ENCODE measurements at places on chromosomes 2 and 18.
A peak's percentile ranks its signal among the peaks of the same experiment; 100 is the strongest.

GRCh38 chr18:61738042-61738441 lies 154.8 kb downstream of the RNF152 start:
- no peak for DNase-seq

GRCh38 chr2:4618630-4619228 lies 915.4 kb downstream of the DCDC2C start:
- DNase-seq, result no peak

GRCh38 chr2:215260097-215260677 lies 51.7 kb upstream of the ATIC start:
- DNase-seq, result no peak

DNA sequence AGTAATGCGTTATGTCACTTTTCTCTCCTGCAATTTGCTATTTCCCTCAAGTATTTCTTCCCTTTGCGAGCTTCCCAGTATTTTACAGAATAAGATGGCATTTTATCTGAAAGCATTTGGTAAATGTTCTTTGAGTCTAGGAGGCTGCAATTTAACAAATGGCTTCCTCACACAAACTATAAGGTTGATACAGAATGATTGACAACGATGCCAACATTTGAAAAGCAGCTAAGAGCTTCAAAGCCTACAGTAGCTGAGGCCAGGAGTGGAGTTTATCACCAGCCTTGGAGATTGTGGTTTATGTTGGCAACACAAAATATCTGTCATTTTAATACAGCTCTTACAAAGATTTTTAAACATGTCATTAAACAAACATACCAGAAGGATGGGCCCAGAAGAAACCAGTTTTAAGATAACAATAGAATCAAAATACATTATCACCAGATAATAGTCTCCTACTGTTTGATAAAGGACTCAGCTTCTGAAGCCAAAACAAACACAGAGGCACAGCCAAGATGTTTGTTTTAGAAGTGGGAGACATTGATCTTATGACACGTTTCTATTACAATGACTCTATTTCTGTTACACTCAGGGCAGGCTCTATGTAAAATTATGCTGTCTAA lies 711.4 kb upstream of the ACVR2A start:
- no peak for DNase-seq

DNA sequence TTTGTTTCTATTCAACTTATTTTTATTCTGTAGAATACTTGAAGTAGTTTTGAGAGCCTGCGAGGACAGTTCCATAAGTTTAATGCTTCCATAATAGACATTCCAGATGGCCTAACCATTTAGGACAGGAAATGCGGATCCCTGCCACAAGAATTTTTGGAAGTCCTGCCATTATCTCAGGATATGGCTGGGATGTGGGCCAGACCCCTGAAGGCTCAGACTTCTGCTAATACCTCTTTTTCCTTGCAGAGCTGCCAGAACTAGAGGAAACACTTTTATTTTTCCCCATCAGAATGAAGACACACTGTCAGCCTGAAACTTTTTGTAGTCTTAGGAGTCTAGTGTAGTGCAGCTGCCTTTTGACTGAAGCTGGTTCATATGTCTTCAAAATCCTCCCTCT lies 806.5 kb downstream of the TDRD15 start:
- DNase-seq, result peak; percentile 42

DNA sequence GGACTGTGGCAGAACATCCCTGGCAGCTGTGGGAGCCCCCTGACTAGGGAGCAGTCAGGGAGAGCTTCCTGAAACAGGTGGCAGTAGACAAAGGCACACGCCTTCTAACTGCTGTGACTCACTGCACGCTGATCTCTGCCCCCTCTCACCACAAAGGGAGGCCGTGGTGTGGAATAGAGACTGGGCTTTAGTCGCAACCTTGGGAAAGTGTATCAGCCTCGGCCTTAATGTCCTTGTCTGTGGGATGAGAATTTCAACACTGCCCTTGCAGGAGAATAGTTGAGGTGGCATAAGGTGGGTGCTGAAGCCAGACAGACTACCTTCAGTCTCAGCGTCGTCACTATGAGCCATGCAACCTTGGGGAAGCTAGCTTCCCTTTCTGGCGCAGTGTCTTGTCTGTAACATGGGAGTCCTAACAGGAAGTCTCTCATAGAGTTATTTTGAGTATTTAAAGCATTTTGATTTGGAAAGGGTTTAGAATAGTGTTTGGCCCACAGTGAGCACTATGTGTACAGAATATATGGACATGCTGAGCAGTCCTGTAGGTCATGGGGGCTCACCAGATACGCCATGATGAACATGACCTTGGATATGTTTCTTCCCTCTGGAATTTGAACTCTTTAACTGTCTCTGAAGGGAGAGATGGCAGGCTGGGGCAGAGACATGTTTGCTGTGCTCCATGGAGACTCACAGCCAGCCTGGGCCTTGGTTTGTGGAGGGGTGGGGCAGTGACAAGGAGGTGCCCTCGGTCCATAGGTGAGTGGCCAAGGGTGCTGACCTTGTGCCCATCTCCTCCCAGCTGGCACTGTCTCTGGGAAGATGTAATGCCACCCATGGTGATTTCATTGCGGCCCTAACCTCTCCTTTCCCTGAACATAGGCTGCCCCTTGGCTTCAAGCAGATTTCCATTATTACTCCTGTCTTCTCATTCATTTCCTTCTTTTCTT lies 29.5 kb upstream of the SMAD7 start:
- peak; percentile 64 for DNase-seq

DNA sequence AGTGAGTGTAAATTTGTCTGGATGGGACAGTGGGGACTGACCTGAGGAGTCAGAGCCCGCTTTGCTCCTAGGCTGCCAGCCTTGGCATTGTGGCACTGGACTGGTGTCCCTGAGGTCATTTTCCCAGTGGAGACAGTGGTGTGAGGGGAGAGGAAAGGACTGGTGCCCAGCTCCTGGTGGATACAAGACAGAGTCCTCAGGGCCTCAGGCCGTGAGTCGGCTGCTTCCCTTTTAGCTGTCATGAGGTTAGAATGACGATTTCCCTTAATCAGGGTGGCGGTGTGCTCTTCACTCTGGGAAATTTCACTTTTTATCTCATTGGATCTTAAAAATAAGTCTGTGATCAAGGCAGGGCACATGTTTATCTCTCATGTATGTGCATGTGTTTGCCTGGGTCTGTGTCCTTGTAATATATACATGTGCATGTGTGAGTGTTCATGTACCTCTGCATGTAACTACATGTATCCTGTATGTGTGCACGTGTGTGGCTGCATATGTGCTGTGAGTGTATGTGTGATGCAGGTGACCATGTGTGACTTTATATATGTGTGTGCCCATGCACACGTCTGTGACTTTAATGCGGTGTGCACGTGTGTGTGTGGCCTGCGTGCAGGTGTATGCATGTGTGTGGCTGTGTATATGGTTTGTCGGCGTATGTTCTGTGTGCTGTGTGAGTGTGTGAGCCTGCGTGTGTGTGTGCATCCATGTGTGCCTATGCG lies 55.7 kb downstream of the GLI2 start:
- DNase-seq, result no peak

DNA sequence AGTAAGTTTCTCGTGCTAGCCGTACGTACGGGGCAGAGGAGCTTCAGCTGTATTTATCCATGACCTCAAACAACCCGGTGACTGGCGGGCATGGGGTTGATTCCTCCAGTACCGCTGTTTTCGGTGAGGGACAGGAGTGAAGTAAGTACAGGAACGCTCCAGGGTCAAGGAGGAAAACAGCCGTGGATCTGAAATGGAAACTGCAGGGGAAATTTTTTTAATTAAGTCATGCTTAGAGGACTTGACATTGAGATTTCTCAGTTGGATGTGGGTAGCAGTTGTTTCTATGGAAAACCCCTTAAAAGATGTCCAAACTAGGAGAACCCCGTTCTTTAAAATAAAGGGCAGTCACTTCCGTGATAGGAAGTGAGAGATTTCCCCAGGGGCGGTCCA lies 1.2 kb downstream of the RAB12 start:
- no peak for DNase-seq

- no peak for DNase-seq
Measured at GRCh38 chr2:143128681-143129580, at the start of gene ARHGAP15. ARHGAP15 (plus strand) TSS chr2:143129419.

- peak; percentile 21 for DNase-seq
Measured at GRCh38 chr2:48601349-48601748, 16.3 kb upstream of the GTF2A1L start.

DNA sequence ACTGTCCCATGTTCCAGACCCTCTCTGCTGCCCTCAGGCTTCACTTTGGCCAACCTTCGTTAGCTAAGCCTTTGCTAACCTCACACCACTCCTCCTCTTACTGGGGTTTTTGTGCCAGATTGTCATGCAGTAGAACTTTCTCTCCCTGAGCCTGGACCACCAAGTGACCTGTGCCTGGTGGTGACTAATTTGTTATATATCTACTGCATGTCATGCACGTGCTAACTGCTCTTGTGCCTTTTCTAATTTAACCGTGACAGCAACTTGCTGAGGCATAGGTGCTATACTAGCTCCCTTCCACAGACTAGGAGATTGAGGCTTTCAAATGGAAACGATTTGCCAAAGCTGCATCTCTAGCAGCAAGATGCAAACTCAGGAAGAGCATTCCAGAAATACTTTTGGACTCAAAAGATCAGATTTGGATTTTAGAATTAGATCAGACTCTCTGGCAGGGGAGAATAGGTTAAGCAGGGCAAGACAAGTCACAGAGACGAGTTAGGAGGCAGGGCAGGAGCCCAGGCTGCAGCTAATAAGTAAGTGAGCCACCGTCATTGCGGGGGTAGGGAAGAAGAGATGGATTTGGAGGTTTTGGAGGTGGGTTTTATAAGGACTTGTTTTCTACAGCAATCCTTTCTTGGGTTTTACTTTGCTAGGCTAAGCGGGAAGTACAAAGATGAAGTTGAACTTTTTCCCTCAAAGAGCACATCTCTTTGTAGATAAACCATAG lies 1.8 kb downstream of the PPP1R7 start:
- no peak for DNase-seq

GRCh38 chr2:157946919-157947557 lies 70.9 kb upstream of the ACVR1 start:
- DNase-seq, result no peak
